ENCODE measurements at places on chromosomes 7 and 10.

GRCh38 chr10:125146791-125147579, 13.4 kb downstream of the CTBP2 start:
- DNase-seq: no peak

- DNase-seq: no peak
These were observed 34.3 kb downstream of the BMS1 start for GRCh38 chr10:42816912-42817311.

- no peak for DNase-seq
These were observed 134.6 kb upstream of the TRIM24 start for GRCh38 chr7:138325434-138325833.

DNA sequence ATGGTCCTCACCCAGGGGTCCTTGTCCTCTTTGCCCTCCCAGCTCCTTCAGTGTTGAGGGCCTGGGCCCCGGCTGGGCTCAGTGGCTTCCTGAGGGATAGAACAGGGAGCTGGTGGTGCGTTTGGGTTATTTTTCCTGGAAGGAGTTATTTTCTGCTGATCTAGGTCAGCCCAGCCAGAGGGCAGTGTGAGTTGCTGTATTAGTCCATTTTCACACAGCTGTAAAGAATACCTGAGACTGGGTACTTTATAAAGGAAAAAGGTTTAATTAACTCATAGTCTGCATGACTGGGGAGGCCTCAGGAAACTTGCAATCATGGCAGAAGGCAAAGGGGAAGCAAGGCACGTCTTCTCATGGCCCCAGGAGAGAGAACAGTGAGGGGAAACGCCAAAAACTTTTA, 122.4 kb upstream of the PCBD1 start:
- DNase-seq: no peak

GRCh38 chr10:113138937-113139585, 189.0 kb downstream of the TCF7L2 start:
- DNase-seq: no peak

DNA sequence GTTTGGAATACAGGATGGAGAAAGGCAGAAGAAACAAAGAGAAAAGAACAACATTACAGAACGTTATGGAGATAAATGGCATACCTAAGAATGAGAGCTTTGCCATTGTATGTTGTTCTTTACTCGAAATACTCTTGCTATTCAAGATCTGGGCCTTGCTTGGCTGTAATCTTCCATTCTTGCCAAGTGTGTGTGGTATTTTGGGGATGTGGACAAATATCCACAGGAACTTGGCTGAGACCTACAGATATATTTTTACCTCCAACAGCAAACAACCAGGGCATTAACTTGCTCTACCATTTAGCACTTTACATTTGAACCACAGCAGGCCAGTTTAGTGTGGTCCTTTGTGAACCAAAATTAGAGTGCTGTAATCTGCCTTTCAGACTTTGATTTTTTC, 76.3 kb downstream of the DKK1 start:
- DNase-seq: no peak

- DNase-seq: no peak
These were observed 71.7 kb downstream of the RAMP3 start for GRCh38 chr7:45229156-45229920.

DNA sequence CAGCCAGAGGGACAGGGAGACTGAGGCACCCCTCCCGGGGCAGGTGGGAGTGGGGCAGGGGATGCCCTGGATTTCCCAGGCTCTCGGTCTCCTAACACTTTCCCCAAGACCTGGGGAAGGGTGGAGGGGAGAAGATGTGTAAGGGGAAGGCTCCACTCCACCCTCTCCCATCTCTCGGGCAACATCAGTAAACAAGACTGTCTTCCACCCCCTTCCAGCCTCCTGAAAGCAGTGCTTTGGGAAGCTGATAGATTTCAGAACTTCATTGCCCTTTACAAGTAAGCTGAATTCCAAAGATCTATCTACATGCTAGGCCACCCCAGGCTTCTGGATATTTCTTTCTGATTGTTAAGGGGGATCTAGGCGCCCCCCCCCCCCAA, 3.7 kb downstream of the FLNC start:
- no peak for DNase-seq

GRCh38 chr10:93334901-93335327, 147.2 kb downstream of the MYOF start:
- no peak for DNase-seq

Measured in NCI-H774 (cell line).